ENCODE measurements at places on chromosomes 3 and 15.

DNA sequence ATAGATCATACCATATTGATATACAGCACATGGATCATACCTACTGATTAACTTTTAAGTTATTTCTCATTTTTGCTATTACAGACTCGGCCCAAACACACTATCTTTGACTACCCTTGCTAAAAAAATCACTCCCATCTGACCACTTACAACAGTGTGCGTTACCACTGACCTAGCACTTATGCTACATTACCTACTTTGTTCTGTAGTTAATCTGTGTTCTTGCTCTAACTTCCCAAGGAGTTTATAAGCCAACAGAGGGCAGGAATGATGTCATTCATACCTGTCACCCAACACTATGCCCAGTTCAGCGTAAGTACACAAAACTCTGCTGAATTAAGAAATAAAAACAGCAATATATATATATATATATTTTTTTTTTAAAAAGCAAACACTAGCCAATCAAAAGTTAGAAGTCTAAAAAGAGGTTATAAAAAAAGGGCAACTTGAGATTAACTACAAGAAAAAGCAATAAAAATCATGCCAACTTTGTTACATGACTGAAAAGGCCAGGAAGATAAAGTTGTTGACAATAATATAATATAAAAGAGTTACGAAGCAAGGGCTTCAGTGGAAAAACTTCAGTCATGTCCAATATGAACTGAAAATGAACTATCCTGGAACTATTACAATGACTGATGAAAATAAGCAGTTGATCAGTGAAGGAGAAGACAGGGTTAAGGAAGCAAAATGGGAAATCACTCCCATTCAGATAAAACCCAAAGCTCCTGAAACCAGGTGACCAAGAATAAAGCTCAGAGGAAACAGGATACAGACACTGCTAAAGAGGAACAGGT is 33.6 kb downstream of the EDC3 start:
- no peak for DNase-seq

- peak; percentile 56 for DNase-seq
Measured at GRCh38 chr15:76285241-76285825, 25.9 kb downstream of the ETFA start.

GRCh38 chr3:150515210-150515609 is 31.1 kb downstream of the SERP1 start:
- no peak for DNase-seq

DNA sequence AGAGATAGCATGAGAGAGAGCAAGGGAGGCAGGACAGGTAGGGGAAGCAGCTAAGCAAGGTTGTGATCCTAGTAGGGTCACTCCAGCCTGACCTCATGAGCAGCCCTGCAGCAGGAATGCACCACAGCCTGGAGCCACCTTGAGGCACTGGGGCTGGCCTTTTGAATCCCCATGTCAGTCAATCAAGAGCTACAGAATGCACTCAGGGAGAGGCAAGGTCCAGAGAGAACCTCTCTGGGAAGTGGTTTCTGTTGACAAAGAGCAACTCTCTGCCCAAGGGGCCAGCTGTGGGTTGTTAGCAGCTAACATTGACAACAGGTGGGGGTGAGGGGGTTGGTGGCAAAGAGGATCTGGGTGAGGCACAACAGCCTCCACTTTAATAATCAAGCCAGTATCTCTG is 54.6 kb downstream of the TRANK1 start:
- no peak for DNase-seq

DNA sequence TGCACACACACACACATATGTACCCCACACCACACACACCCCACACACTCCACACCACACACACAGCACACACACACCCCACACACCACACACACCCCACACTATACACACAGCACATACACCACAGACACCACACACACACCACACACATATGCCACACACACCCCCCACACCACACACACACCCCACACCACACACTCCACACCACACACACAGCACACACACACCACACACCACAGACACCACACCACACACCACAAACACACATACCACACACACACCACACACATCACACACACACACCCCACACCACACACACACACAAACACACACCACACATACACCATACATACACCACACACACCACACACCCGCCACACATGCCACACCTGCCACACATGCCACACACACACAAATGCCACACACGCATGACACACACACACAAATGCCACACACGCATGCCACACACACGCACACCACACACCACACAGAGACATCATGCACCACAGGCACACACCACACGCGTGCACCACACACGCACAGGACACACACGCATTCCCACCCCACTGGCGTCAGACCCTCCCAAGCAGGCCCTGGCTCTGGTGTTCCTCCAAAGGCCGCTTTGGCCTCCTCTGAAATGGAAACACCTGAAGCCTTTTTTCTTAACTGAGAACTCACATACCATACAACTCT is 15.7 kb downstream of the CHST13 start:
- DNase-seq = no peak

- DNase-seq = no peak
Measured at GRCh38 chr15:51349156-51349844, 7.8 kb downstream of the GLDN start.
